CD4-positive, alpha-beta T cell treated with Interleukin-12 subunit alpha and Interleukin-12 subunit beta, for 1 hour (primary cell): ENCODE measurements at places on chromosomes 16 and 17.

GRCh38 chr17:33169580-33170285 lies 123.4 kb downstream of the ASIC2 start:
- DNase-seq: no peak

DNA sequence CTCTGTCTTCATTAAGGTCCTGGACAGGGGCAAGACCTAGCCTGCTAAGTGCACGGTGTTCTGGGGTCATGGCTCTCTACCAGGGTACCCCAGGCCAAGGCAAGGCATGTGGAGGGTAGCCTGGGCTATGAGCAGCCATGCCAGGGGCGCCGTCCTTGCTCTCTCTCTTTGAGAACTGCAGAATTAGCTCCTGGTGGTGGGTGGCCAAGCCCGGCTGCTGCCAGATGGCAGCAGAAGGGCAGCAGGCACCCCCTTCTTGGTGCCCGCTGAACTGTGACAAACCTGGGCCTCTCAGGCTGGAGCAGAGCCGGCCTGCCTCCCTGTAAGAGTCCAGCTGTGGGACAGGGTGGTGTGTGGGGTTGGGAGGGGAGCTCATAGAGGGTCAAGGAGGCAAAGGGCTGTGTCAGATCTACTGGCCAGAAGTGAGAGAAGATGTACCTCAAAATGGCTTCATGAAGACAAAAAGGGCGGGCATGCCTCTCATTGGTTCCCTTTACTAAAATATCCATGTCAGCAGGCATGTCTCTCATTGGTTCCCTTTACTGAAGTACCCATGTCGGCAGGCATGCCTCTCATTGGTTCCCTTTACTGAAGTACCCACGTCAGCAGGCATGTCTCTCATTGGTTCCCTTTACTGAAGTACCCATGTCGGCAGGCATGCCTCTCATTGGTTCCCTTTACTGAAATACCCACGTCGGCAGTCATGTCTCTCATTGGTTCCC lies 81.7 kb upstream of the SDK2 start:
- DNase-seq: no peak

GRCh38 chr17:28404007-28404406 lies 2.0 kb downstream of the SLC46A1 start:
- no peak for DNase-seq

DNA sequence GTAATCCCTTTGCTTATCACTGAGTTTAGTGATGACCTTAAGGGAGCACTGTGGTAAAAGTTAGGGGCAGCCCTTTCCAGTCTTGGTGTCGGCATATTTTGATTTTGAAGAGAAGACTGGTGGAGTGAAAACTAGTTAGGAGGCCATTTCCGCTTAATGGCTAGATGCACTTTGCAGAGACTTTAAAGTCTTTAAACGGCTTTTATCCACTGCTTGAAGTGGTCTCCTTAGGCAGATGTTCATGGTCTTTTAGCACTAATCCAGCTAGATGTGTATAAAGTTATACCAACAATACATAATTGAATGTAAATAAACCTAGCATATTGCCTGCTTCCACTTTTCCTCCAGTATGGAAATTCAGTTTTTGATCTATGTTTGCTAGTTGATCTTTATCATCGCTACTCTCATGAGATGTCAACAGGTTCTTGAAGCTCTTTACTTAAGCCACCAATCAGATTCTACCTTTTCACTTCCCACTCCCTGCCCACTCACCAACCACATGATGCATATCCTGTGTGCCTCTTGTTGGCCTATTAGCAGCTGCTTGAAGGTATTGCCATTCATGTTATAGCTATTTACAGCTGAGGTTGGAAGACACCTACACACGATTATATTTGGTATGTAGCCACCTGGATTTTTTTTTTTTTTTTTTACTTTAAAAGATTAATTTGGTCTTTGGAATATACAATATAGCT lies 132.0 kb downstream of the NLK start:
- peak; percentile 19 for DNase-seq

DNA sequence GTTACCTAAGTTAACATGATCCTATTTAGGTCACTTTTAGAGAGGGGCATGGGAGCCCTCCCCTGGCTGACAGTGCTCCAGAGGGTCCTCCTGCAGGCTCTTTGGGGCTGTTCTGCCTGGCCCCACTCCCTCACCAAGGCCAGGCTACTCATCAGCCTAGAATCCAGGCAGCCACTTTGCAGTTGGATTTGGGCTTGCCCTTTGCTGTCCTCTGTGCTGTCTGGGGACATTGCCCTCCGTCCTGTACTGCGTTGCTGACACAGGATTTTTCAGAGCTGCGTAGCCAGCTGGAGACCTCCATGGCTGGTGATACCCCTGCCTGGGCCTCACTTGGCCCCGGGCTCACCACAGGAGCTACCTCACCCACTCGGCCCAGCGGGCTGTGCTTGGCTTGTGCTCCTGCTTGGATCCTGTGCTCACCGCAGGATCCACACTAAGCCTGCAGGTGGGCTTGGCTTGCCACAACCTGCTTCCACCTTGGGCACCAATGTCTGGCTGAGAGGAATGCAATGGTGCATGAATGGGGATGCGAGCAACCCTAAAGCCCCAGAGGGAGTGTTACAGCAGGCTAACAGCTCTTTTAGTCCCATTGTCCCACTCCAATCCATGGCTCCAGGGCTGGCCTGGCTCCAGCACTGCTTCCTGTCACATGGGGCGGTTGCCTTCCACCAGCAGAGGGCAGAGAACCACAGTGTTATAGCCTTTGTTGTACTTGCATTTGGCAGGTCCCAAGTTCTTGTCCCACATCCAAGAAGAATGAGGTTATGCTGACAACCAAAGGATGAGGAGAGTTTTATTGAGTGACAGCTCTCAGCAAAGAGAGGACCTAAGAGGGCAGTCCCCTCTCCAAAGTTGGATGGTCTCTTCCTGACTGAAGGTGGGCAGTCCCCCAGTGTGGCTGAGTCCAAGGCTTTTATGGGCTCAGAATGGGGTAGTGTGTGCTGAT lies 21.5 kb downstream of the CCL4 start:
- no peak for DNase-seq

DNA sequence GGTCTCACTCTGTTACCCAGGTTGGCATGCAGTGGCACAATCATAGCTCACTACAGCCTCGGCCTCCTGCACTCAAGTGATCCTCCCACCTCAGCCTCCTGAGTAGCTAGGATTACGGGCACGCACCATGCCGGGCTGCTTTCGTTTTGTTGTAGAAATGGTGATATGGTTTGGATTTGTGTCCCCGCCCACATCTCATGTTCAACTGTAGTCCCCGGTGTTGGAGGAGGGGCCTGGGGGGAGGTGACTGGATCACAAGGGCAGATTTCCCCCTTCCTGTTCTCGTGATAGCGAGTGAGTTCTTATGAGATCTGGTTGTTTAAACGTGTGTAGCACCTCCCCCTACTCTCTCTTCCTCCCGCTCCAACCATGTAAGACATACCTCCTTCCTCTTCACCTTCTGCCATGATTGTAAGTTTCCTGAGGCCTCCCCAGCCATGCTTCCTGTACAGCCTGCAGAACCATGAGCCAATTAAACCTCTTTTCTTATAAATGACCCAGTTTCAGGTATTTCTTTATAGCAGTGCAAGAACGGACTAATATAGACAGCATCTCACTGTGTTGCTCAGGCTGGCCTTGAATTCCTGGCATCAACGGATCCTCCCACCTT lies 6.0 kb downstream of the PDZD9 start:
- no peak for DNase-seq

DNA sequence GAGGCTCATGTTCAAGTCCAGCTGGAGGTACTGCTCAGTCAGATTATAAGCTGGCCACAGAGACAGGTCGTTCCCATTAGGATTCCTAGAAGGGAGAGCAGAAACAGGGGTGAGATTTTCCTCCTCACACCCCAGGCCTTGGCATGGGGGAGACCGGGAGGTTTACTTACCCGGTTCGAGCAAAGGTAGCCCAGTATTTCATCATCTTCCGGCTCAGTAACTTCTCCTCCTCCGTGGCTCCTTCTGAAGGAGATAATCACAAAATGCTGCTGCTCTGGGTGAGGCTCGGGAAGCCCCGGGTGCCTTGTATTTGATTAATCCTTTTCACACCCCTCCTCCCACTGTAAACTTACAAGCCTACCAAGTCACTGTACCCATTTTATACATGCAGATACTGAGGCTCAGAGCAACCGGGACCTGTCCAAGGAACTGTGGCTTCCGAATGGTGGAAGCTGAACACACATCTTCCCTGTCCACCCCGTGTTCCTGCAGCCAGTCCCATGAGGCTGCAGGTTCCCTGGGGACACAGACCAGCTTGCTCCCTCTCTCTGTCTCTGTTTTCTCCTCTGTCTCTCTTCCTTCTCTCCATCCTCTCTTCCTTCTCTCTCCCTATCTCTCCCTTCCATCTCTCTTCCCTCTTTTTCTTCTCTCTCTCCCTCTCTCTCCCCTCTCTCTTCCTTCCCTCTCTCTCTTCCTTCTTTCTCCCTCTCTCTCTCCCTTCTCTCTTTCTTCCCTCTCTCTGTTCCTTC lies 13.9 kb upstream of the CES1 start:
- DNase-seq: no peak

DNA sequence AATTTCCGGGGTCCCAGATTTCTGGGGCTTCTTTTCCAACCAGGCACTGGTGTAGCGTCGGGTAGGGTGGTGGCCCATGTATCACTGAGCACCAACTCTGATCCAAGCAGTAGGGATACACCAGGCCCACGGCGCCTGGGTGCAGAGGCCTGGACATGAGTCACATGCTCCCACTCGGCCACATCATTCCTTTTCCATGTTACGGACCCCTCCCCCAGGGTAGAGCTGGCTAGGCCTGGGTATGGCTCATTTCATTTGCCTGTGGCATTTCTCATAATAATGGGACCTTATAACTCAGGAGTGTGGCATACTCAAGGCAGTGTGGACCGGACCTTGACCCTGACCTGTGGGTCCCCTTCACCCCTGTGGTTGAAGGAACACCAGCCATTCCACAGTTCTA lies 18.0 kb upstream of the NDRG4 start:
- DNase-seq: no peak

DNA sequence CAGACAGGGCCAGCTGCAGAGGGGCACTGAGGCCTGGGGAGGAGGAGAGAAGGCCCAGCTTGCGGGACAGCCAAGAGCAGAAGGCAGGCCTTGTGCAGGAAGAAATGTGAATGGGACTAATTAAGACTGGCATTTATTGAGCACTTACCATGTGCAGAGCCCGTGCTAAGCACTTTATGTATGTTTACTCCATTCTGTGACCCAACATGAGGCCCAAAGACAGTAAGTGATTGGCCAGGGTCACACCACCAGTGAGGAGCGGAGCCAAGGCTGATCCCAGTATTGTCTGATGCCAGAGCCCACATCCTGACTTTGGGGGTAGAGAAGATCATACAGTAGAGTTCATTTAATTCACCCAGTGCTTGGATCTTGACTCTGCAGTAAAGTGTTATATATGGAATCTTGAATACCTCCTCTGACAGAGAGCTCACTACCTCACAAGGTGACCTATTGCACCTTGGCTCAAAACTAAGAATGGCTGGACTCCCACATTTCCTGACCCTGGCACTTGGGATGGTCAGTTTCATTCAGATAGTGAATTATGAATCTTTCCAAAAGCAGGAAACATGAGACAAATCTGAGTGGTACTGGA lies 13.6 kb downstream of the KATNB1 start:
- DNase-seq: no peak

DNA sequence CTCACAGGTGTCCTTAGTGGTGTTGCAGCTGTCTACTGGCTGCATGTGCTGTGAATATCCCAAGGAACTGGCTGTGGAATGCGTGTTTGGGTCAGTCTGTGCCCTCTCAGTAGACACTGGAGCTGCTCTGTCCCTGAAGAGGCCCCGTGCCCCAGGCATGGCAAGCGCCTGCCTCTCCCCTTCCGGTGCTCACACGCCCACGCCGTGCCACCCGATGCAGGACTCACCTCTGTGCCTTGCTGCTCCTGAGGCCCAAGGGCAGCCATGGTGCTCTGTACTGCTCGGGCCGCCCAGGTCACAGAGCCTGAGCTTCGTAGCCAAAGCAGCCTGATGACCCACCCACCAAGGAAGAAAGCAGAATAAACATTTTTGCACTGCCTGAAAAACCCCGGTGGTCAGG lies 10.0 kb downstream of the RGS11 start:
- DNase-seq: no peak

DNA sequence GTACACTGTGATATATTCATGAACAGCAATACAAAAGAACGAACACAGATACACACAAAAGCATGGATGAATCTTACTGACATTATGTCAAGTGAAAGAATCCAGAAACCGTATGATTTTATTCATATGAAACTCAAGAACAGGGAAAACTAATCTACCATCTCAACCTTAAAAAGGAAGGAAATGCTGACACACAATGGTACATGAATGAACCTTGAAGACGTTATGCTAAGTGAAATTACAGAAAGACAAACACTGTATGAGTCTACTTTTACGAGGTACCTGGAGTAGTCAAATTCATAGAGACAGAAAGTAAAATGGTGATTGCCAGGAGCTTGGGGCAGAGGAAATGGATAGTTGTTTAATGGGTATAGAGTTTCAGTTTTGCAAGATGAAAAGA lies 8.7 kb upstream of the PRKCB start:
- no peak for DNase-seq

DNA sequence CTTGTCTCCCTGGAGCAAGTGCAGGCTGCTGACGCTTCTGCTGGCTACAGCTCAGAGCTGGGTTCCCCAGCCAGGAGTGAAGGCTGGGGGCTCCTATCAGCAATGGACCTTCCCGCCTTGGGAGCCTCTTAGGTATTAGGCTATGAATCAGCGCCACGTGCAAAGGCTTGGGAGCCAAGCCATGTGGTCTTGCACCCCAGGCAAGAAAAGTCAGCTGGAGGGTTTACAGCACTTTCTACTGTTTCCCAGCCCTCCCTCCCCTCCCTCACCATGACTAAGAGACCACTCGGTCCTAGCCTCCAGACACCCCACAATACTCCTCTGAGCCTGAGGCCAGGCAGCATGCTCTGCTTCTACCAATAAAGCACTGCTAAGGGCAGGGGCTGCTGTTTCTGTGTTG lies 12.3 kb downstream of the EPX start:
- no peak for DNase-seq

- no peak for DNase-seq
These were observed 4.4 kb upstream of the LHX1 start for GRCh38 chr17:36932694-36933511.

- no peak for DNase-seq
These were observed 88.3 kb upstream of the DNAH17 start for GRCh38 chr17:78665387-78665951.

DNA sequence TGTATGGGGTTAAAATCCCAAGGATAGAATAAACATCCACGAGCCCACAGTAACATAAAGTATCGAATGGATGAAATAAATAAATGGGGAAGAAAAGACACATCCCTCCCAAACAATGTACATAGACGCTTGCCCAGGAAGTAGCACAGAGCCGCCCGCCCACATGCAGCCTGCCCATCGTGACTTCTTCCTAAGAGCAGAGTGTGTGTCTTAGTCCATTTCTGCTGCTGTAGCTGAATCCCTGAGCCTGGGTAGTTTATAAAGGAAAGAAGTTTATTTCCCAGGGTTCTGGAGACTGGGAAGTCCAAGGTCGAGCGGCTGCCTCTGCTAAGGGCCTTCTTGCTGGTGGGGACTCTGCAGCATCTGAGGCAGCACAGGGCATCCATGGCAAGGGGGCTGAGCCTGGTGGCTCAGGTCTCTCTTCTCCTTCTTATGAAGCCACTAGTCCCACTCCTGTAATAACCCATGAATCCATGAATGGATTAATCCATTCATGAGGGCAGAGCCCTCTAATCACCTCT lies 39.4 kb upstream of the ZNF469 start:
- no peak for DNase-seq

GRCh38 chr16:49352892-49353291 lies 20.7 kb upstream of the C16orf78 start:
- no peak for DNase-seq
